ENCODE measurements at places on chromosomes 11 and 22.

DNA sequence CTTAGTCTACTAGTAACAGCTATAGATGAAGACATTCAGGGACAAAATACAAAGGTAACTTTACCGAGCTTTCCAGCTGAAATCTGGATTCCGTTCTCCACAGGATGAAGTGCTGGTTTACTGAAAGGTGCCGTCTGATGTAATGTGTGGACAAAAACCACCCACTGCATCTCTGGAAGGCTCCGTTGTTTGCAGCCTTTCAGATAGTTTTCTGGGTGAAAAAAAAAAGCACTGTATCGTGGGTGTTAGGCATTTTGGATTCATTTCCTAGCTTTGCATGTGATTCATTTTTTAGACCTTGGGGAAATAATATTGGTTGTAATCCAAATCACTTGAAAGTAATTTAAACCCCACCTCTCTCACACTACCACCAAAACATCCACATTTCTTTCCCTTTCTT lies 10.4 kb downstream of the JAM3 start:
- no peak for DNase-seq

DNA sequence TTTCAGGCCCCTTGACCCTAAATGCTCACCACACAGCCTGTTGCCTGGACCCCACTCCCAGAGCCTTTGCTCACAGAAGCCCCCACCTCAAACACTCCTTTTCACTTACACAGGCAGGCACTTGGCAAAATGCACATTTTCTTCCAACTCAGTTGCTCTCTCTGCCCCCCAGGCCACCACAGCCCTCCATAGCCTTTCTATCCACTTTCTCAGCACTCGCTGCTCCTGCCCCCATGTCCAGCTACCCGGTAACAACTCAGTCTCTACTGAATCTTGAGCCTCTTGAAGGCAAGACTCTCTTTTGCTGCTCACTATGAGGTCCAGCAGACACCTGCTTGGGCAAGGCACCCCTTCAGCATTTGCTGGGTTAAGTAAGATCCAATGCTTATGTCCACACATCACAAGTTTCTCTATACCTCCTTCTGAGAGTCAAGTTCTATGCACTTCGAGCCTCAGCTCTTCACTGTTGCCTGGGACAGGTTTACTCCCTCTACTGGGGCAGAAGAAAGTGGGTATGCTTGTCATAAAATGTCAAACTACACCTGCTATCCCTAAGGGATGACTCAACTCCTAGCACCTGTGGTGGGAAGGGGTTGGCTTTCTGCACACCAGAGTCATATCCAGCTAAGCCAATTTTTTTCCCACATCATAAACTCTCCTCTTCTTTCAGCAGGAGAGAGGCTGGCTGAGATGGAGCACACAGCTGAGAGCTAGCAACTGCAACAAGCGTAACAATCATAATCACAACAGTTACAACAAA lies 36.9 kb downstream of the MORC2 start:
- DNase-seq: no peak

- no peak for DNase-seq
Measured at GRCh38 chr11:14942745-14943144, 29.4 kb downstream of the CALCA start.

- DNase-seq: peak; percentile 53
Measured at GRCh38 chr11:100709233-100709957, 22.3 kb downstream of the ARHGAP42 start.

- DNase-seq: no peak
Measured at GRCh38 chr11:70716986-70717775, 318.9 kb downstream of the CTTN start.

DNA sequence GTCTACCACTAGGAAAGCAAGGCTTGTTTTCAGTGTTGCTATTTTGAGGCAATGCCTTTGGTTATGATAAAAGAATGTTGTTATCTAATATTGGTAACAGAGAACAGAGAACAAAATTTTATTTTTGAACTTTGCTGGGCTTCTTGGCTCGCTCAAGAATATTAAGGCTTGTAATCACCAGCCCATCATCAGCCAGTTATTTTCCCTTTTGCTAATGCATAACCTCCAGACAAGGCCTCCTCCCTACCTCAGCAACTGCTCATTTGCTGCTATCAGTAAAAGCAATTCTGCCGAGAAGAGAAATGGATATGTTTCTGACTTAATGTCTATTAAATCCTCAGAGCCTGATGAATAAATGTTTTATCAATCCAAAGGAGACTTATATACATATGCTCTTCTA lies 8.9 kb downstream of the MTMR2 start:
- DNase-seq: no peak

DNA sequence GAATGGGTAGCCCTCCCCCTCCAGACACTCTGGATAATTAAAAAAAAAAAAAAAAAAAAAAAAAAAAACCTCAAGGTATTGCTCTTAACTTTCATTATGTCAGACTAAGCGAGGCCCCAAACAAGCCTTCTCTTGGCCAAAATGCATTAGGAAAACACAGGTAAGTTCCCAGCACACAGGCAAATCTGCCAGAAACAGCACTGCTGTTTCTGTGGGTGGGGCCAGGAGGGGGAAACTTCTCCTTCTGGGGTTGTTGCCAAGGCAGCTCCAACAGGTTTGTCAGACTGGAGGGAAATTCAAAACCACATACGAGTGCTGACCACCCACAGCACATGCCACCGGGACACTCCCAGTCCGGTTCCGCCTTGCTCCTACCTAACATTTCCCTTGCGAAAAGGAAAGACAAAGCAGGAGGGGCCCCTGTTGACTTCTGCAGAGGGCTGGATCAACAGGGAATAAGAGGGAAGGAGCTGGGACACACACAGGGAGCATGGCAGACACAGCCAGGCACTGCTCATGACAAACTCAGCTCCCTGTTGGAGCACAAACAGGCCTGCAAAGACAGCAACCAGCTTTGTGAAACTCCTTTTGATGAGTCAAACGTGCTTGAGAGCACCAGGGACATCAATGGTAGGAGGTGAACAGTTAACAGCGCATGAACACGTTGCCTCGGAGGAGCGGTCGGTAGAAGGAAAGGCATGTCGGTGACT lies 55.0 kb downstream of the MYH9 start:
- peak; percentile 42 for DNase-seq

GRCh38 chr11:20415432-20415831 lies 27.9 kb downstream of the PRMT3 start:
- no peak for DNase-seq

- DNase-seq: peak; percentile 60
Measured at GRCh38 chr11:29119707-29120618, 896.9 kb downstream of the KCNA4 start.

GRCh38 chr11:110070176-110070575 lies 23.0 kb upstream of the ZC3H12C start:
- no peak for DNase-seq

DNA sequence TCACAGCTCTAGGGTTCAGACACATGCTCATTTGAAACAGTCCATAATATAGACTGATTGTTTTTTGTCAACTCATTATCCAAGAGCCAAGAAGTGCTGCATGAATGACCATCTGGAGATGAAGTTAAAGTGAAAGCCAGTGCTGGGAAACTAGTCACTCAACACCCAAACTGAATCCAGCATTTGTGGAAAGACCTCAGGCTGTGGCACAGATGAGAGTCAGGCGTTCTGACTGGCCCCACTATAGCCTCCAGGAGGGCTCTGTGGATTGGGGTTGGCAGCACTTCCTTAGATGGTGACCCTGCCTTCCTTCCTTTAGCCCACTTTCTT lies 2.1 kb downstream of the FEZ1 start:
- no peak for DNase-seq

DNA sequence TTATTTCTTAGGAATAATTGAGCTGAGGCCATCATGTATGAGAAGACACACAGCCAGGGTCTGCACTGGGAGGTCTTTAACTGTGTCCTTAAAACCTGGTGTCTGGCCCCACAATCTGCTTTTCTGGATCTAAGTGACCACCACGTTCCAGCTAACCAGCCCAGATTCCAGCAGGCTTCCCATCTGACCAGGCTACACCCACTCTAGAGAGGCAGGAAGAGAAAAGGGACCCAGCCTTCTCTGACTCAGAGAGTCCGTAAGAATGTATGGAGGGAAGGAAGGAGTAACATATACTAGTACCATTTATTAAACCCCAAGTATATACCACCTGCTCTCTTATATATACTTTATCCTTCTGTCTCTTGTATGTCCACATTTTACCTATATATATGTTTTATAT lies 80.1 kb downstream of the LDLRAD3 start:
- DNase-seq: no peak

DNA sequence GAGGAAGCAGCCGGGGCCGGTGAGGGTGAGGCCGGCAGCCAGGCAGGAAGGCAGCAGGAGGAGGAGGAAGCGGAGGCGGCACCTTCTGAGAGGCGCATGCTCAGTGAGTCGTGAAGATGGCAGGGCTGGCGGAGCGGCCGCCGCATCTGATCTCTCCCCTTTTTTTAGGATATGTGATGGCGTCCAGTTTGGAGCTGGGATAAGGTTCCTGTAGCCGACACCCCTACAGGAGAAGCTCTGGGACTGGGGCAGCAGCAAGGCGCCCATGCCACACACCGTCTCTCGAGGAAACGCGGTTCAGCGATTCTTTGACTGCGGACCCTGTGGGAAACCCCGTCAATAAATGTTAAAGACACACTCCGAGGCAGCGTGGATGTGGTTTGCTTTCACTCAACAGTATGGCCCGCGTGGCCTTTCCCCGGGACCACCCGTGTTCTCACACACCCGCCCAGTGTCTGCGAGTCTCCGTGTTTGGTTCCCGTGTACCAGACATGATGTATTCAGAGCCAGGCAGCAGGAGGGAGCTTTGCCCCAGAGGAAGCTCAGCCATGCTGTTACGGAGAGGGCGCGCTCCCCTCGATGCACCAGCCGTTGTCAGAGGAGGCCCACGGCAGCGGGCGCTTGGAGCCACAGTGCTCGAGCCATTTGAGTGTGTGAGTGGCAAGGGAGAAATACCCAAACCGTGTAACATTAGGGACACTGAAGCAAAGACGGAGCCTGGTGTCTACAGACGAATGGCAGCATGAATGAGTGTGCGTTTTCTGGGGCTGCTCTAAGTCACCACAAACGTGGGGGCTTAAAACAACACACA lies 27.7 kb upstream of the PARVB start:
- DNase-seq: no peak

GRCh38 chr11:44192462-44193100 lies 97.1 kb downstream of the EXT2 start:
- DNase-seq: no peak
